ENCODE measurements at places on chromosomes 2 and 18. TPM values are rescaled to one million over a fixed set of nuclear protein-coding genes. Genes with fewer than 3 reads are reported as not detected.

Gene GPR75
- total RNA-seq, result 3.7 TPM

Gene KLHL41
- total RNA-seq, result not detected

DNA sequence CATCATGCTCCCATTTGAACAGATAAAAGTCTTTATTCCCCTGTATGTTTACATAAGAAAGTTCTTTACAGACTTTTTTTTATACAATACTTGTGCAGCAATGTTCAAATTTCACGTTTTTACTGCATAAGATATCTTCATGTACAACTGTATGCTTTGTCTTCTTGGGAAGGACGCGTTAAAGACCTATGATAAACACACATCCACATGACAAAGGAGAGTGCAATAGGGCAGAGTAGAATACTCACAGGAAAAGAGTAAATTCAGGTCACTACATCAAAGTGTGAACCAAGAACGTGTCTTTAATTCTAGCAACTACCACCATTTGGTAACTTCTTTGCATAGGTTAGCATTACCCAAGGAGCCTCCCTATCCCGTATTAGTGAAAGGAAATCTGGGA is 33.7 kb upstream of the NFU1 start:
- H3K36me3 ChIP-seq, result peaks cover 26% of the 10 kb centered on the region
- DNase-seq, result no peak
- H3K27me3 ChIP-seq, result no peaks in the 10 kb centered on the region
- peaks cover 20% of the 10 kb centered on the region for H3K4me1 ChIP-seq
- no peak overlapping the region for H3K27ac ChIP-seq

- DNase-seq, result no peak
- H3K4me1 ChIP-seq, result no peaks in the 10 kb centered on the region
- H3K36me3 ChIP-seq, result no peaks in the 10 kb centered on the region
- no peaks in the 10 kb centered on the region for H3K27me3 ChIP-seq
- no peak overlapping the region for H3K4me3 ChIP-seq
These were observed 481.8 kb downstream of the SPAG16 start for GRCh38 chr2:213766062-213766461.

- no peaks in the 10 kb centered on the region for H3K36me3 ChIP-seq
- no peak overlapping the region for H3K4me3 ChIP-seq
- no peak overlapping the region for H3K27ac ChIP-seq
- DNase-seq, result no peak
These were observed 113.9 kb downstream of the SS18 start for GRCh38 chr18:25976554-25976953.

DNA sequence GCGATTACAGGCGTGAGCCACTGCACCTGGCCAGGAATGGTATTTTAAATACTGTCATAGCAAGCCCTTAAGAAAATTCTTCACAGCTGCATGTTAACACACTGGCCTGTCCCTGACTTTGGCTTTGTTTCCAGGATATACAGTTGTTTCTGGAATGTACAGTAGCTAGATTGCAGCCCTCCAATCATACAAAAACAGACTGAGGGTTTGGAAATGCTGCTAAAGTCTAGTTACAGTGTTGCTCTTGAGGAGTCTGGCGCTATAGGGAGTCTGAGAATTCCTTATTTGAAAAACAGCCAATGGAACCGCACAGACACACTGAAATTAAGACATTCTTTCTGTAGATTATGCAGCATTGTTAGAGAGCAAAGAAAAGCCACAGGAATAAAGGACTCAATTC is 37.7 kb downstream of the STON1 start:
- no peak overlapping the region for H3K4me3 ChIP-seq
- H3K4me1 ChIP-seq, result no peaks in the 10 kb centered on the region
- no peak for DNase-seq
- no peaks in the 10 kb centered on the region for H3K36me3 ChIP-seq
- peaks cover 2% of the 10 kb centered on the region for H3K27me3 ChIP-seq
- no peak overlapping the region for H3K27ac ChIP-seq

Measured in activated T-helper 1 cell treated with anti-CD3 and anti-CD28 coated beads, Interleukin-12 subunit alpha, Interleukin-12 subunit beta, Interleukin-2, Interleukin-4 antibody, amounts not matched to agents 30 ng/mL and 10 ng/mL and 1 ng/mL, durations not matched to agents 14 hours and 24 hours and 36 hours (primary cell).